Fibroblast of skin of right biceps (primary cell): ENCODE measurements at places on chromosomes 16 and 17.
A peak's percentile ranks its signal among the peaks of the same experiment; 100 is the strongest.

DNA sequence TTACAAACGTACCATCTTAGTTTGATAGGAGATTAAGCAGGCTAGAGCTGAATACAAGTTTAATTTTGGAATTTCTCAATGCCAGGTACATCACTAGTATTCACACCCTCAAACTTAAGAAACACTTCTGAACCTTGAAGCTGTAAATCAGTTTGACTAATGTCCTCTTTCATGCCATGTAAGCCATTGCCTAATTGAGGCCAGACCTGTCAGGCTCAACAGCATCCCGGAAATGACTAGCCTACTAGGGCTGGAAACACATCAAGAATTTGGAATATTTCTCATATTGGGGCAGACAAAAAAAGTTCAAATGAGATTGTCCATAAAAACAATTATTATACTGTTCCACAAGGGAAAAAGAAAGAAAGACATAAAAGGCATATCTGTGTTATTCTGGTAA is 1.7 kb downstream of the USP32 start:
- peak; percentile 86 for DNase-seq

DNA sequence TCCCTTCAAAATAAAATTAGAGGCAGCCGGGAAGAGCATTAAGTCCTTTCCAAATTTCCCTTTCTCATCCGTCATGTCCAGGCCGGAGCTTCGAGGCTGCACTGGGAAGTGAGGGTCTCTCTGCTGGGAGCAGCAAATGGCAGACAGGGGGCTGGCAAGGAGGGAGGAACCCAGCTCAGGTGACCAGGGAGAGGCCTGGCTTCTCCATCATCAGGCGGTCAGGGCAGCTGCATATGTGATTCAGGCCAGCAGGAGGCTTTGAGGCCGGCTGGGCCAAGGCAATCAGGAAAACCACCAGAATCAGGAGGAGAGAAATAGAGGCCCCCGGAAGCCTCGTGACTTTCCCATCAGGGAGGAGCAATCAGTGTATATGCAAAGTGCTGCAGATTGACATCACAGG is 85.0 kb upstream of the RPL38 start:
- no peak for DNase-seq

- no peak for DNase-seq
These were observed 611 bp downstream of the BANP start for GRCh38 chr16:87951552-87952538.

- DNase-seq = no peak
These were observed 616 bp downstream of the PTX4 start for GRCh38 chr16:1488054-1488601.

- DNase-seq = no peak
These were observed 27.3 kb upstream of the ALKBH5 start for GRCh38 chr17:18156171-18156975.
